ENCODE measurements at places on chromosomes 12 and 14.

GRCh38 chr14:91934554-91935285 is 12.8 kb downstream of the FBLN5 start:
- no peaks in the 10 kb centered on the region for H3K4me1 ChIP-seq
- H3K27me3 ChIP-seq: no peaks in the 10 kb centered on the region
- no peaks in the 10 kb centered on the region for H3K36me3 ChIP-seq
- no peak overlapping the region for H3K27ac ChIP-seq
- DNase-seq: no peak

- H3K27ac ChIP-seq: peak overlapping the region; percentile 39
- peaks cover 15% of the 10 kb centered on the region for H3K4me1 ChIP-seq
- DNase-seq: peak; percentile 61
- H3K27me3 ChIP-seq: no peaks in the 10 kb centered on the region
- H3K4me3 ChIP-seq: no peak overlapping the region
- H3K36me3 ChIP-seq: no peaks in the 10 kb centered on the region
Measured at GRCh38 chr12:92971859-92972524, 42.9 kb upstream of the EEA1 start.

GRCh38 chr14:81211844-81212243 is 8.9 kb downstream of the GTF2A1 start:
- no peaks in the 10 kb centered on the region for H3K27me3 ChIP-seq
- peak; percentile 67 for DNase-seq
- H3K4me3 ChIP-seq: no peak overlapping the region
- peaks cover 16% of the 10 kb centered on the region for H3K4me1 ChIP-seq

DNA sequence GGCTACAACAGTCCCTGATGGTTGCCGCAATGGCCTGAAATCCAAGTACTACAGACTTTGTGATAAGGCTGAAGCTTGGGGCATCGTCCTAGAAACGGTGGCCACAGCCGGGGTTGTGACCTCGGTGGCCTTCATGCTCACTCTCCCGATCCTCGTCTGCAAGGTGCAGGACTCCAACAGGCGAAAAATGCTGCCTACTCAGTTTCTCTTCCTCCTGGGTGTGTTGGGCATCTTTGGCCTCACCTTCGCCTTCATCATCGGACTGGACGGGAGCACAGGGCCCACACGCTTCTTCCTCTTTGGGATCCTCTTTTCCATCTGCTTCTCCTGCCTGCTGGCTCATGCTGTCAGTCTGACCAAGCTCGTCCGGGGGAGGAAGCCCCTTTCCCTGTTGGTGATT is 16.9 kb downstream of the GPRC5A start:
- no peaks in the 10 kb centered on the region for H3K27me3 ChIP-seq
- DNase-seq: no peak
- peaks cover 23% of the 10 kb centered on the region for H3K4me1 ChIP-seq
- H3K27ac ChIP-seq: no peak overlapping the region
- H3K4me3 ChIP-seq: no peak overlapping the region

DNA sequence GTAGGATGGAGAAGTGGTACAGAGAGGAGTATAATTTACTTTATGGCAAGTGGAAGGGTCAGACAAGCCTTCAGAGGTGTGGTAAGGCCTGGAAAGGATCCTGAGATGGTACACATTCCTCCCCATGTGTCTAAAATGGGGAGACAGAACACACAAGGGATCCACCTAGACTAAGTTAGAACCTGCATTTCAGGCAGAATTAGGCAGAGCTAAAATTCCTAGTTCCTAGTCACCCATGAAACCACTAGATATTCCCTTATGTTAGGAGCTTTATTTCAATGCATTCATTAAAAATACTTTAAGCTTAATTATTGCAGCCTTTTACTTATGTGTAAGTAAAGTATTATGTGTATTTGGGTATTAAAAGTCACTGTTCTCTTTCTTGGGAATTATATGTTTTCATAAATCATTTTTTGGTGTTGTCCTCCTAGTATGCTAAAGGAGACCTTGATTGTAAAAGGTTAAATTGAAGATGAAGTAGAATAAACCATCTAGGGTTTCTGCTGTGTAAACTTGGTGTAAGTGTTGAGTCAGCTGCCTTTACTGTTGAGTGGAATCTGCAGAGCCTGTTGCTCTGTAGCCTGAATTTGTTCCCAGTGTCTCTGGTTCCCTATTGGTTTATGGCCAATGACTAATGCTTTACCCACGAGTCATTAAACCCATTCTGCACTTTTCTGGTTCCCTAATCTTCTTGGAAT is 423.2 kb downstream of the ATP23 start:
- peak; percentile 14 for DNase-seq
- peak overlapping the region; percentile 34 for H3K27ac ChIP-seq
- H3K4me1 ChIP-seq: peaks cover 17% of the 10 kb centered on the region
- H3K36me3 ChIP-seq: no peaks in the 10 kb centered on the region

GRCh38 chr12:39406262-39406661 is 36.7 kb downstream of the KIF21A start:
- H3K4me3 ChIP-seq: no peak overlapping the region
- peaks cover 7% of the 10 kb centered on the region for H3K4me1 ChIP-seq
- H3K27me3 ChIP-seq: no peaks in the 10 kb centered on the region
- DNase-seq: no peak
- H3K27ac ChIP-seq: no peak overlapping the region
- H3K36me3 ChIP-seq: no peaks in the 10 kb centered on the region

- H3K4me1 ChIP-seq: no peaks in the 10 kb centered on the region
- H3K36me3 ChIP-seq: no peaks in the 10 kb centered on the region
- no peak for DNase-seq
- no peak overlapping the region for H3K27ac ChIP-seq
Measured at GRCh38 chr12:4421590-4422031, 24.0 kb downstream of the FGF6 start.

Data from thyroid gland (tissue), 4 donors.